ENCODE measurements at places on chromosomes 11 and 22. TPM values are rescaled to one million over a fixed set of nuclear protein-coding genes. Genes with fewer than 3 reads are reported as not detected.

PRRG4 gene
- 2.7 TPM for total RNA-seq

RBX1 gene
- total RNA-seq, result 38.4 TPM

PGA3 gene
- total RNA-seq, result 0.33 TPM

SYT12 gene
- 0.13 TPM for total RNA-seq

STK33 gene
- 12.7 TPM for total RNA-seq

DNA sequence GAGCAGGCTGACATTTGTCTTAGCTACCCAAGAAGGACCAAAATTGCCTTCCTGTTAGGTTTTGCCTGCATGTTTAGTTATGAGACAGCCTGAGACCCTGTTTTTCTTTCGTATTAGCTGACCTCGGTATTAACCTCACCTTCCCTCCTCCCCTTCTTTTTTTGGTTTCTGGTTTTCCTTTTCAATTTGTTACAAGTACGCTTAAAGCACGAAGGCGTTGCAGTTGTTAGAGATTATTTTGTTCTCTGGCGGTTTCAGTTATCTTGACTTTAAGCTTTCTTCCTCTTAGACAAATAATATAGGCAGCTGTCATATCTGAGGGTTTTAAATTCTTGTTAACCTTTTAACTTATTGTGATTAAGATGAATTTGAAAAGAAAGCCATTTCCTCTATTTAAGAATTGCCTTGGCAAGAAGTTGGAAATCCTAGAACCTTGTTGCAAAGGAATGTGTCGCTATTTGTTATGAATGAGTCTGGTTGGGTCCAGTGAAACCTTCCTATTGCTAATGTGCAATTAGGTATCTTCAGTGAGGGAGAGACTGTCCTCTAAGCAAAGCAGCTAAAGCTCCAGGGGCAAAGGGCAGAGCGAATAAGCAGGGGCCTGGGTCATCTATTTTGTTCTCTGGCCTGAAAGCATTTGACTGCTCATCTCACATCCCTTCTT is 45.7 kb downstream of the PACS1 start:
- H3K27me3 ChIP-seq, result no peaks in the 10 kb centered on the region
- peaks cover 21% of the 10 kb centered on the region for H3K4me1 ChIP-seq
- H3K27ac ChIP-seq, result no peak overlapping the region
- H3K36me3 ChIP-seq, result no peaks in the 10 kb centered on the region
- H3K4me3 ChIP-seq, result no peak overlapping the region

DNA sequence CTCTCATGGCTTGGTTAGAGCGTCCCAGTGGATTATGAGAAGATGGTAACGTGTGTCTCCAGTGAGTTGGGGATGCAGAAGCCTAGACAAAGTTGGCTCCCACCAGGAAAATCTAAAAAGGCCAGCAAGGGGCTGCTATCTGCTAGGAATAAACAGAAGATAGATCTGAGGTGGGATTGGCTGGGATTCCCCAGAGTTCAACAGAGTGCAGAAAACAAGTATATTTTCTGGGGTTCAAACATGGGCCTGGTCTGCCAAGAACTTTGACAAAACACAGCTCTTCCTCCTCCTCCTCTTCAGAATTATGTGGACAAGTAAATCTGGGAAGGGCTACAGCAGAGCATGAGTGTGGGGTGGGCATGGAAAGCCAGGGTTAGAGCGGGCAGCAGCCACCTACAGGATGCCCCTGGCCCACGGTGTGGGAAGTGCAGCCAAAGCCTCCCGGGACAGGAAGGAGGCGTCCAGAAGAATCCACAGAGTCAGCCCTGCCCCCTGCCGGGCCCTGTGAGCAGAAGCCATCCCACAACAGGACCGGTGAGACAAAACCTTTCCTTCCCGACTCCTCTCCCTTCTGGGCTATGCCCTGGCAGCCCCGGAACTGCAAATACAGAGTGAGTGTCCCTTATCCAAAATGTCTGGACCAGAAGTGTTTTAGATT is 67.1 kb downstream of the CD82 start:
- peak; percentile 89 for DNase-seq
- H3K27me3 ChIP-seq, result no peaks in the 10 kb centered on the region
- no peaks in the 10 kb centered on the region for H3K36me3 ChIP-seq
- H3K4me1 ChIP-seq, result peaks cover 54% of the 10 kb centered on the region
- no peak overlapping the region for H3K4me3 ChIP-seq
- H3K27ac ChIP-seq, result no peak overlapping the region

DNA sequence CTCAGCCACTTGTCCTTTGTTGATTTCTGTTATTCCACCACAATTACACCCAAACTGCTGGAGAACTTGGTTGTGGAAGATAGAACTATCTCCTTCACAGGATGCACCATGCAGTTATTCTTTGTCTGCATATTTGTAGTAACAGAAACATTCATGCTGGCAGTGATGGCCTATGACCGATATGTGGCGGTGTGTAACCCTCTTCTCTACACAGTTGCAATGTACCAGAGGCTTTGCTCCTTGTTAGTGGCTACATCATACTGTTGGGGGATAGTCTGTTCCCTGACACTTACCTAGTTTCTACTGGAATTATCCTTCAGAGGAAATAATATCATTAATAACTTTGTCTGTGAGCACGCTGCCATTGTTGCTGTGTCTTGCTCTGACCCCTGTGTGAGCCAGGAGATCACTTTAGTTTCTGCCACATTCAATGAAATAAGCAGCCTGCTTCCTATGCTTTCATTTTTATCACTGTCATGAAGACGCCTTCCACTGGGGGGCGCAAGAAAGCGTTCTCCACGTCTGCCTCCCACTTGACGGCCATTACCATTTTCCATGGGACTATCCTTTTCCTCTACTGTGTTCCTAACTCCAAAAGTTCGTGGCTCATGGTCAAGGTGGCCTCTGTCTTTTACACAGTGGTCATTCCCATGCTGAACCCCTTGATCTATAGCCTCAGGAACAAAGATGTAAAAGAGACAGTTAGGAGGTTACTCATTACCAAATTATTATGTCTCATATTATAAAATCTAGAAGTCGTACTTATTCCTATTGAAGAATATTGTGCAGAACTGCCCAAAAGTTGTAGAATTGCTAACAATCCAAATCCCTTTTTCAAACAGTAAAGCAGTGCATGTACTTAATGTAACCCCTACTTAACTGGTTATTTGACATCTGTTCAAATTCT is 53.2 kb downstream of the OR4C6 start:
- no peaks in the 10 kb centered on the region for H3K27me3 ChIP-seq
- H3K27ac ChIP-seq, result no peak overlapping the region

- H3K36me3 ChIP-seq, result no peaks in the 10 kb centered on the region
- DNase-seq, result no peak
- no peaks in the 10 kb centered on the region for H3K4me1 ChIP-seq
- no peak overlapping the region for H3K4me3 ChIP-seq
- H3K27me3 ChIP-seq, result no peaks in the 10 kb centered on the region
These were observed 299.9 kb downstream of the BRD1 start for GRCh38 chr22:49527611-49528419.

GRCh38 chr11:35243774-35244173 is 104.8 kb downstream of the CD44 start:
- H3K4me3 ChIP-seq, result no peak overlapping the region
- no peak overlapping the region for H3K27ac ChIP-seq
- H3K36me3 ChIP-seq, result no peaks in the 10 kb centered on the region
- no peak for DNase-seq

- H3K27me3 ChIP-seq, result no peaks in the 10 kb centered on the region
- H3K36me3 ChIP-seq, result peaks cover 49% of the 10 kb centered on the region
- H3K4me1 ChIP-seq, result peaks cover 50% of the 10 kb centered on the region
These were observed at the start of gene FERMT3 for GRCh38 chr11:64206457-64207255. FERMT3 (plus strand) TSS chr11:64206721; CDS start chr11:64207365, 644 bp downstream.

All from esophagus muscularis mucosa (tissue), 4 donors.